ENCODE measurements at places on chromosomes 7 and 10.

DNA sequence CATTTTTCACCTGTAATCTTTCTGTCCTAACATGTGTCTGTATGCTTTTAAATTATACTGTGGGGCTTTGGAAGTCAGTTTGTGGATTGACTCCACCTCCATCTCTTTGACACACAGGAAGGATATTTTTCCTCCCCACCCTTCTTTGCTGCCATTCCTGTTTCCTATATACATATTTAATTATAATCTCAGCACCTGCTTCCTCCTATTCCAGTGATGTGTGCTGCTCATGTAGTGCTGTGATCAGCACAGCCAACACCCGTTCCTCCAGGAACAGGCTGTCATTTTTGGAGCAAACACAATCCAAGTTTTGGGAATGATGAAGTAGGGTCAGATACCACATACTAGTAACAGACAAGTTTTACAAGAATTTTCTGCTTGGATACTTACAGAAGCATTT is 135.0 kb upstream of the PRPS1L1 start:
- no peak for DNase-seq

DNA sequence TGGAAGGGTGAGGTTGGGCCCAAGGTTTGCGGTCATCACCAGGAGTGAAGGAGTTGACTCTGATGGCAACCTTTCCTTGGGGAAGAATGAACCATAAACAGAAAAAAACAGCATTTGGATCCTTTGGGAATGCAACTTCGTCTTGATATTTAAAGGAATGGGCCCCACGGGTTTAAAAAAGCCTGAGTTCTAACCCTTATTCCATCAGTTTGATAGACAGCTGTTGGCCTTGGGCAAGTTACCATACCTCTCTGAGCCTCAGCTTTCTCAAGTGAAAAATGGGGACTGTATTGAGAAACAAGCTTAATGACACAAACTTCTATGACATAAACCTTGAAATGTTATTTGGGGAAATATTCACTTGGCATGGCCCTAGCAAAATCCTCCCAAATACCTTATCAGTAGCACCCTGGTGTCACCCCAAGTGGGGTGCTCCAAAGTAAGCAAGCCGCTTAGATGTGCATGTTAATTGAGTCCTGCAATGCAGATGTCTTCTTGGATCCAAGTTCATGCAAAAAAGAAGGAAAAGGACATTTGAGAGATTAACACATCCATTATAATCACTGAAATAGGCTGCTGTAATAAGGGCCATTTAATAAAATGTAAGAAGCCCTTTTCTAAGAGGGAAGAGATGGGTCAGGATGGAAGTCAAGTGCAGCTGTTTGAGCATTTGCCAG is 13.8 kb downstream of the MXI1 start:
- no peak for DNase-seq

- no peak for DNase-seq
These were observed 21.7 kb downstream of the LMTK2 start for GRCh38 chr7:98128346-98128745.

- no peak for DNase-seq
These were observed 85.6 kb downstream of the ST8SIA6 start for GRCh38 chr10:17368708-17369272.

- no peak for DNase-seq
These were observed 343.2 kb upstream of the TMEM229A start for GRCh38 chr7:124376111-124376510.

- DNase-seq: no peak
These were observed 1271.6 kb upstream of the SORCS1 start for GRCh38 chr10:108436096-108436495.

DNA sequence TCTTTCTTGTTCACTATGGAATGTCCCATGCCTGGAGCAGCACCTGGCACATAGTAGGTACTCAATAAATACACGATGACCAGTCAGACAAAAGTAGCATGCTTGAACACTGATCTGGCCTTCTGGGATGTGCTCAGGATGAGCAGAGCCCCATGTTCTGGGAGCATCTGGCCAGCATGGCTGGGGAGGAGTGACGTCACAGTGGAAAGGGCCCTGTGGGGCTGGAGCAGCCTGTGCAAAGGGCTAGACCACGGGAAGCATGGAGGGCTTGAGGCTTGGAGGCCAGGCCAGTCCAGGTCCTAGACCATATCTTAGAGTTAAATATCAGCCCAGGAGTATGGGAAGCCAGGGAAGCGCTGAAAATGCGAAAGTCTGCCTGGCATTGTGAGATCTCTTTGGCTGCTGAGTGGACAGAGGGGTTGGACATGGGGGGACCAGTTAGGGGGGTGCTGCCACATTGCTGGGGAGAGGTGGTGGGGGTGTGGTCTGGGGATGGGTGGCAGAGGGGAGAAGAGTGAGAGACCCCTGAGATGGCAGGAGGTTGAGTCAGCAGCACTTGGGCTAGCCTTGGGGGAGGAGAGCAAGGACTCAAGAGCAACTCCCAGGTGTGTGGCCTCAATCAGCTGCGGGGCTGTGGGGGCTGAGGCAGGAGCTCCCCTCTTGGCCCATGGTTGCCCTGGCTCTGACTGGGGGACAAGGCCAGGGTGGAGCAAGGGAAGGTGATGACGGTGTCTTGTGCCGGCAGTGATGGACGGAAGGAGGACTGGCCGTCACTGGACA is 34.9 kb downstream of the ZCCHC24 start:
- DNase-seq: peak; percentile 53

GRCh38 chr7:7946486-7946885 is 22.1 kb upstream of the GLCCI1 start:
- DNase-seq: no peak

DNA sequence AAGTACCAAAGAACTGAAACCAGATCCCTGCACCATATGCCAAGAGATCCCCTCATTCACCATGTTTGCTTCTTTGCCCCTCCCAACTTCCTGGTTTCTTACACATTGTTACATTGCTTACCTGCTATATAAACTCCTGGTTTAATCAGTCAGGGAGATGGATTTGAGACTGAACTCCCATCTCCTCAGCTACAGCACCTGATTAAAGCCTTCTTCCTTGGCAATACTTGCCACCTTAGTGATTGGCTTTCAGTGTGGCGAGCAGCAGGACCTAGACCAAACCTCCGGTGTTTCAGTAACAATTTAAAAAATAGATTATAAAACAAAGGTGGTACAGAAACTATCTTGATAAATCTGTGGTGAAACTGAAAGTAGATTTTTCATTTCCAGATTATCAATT is 122.6 kb downstream of the ST7 start:
- no peak for DNase-seq

- no peak for DNase-seq
These were observed 88.9 kb downstream of the PRR15 start for GRCh38 chr7:29652556-29652955.

DNA sequence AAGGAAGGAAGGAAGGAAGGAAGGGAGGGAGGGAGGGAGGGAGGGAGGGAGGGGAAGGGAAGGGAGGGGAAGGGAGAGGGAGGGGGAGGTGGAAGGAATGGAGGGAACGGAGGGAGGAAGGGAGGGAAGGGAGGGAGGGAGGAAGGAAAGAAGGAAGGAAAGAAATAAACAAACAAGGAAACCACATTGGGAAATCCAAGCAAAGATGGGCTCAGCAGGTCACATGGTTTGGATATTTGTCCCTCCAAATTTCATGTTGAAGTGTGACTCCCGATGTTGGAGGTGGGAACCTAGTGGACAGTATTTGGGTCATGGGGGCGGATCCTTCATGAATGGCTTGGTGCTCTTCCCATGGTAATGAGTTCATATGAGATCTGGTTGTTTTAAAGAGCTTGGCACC is 454.6 kb upstream of the C7orf33 start:
- DNase-seq: no peak

DNA sequence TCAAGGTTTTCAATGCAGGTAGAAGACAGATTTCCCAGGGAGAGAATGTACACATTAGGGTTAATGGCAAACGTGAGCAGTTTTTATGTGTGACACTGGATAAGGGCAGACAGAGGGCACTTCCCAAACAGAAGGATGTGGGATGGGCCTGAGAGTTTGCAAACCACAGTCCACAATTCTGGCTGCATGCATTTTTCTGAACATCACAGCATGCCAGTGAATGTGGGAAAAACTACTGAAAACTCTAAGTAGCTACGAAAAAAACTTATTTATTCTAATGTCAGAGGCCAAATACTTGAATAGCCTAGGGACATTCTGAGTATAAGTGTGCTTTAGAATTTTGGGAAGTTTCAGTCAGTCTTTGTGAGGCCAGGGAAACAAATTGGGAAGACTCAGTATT is 145.9 kb downstream of the NRCAM start:
- DNase-seq: peak; percentile 66

GRCh38 chr10:122990278-122990677 is 10.1 kb downstream of the PSTK start:
- peak; percentile 62 for DNase-seq

GRCh38 chr10:130491693-130492050 is 355.5 kb downstream of the GLRX3 start:
- no peak for DNase-seq

DNA sequence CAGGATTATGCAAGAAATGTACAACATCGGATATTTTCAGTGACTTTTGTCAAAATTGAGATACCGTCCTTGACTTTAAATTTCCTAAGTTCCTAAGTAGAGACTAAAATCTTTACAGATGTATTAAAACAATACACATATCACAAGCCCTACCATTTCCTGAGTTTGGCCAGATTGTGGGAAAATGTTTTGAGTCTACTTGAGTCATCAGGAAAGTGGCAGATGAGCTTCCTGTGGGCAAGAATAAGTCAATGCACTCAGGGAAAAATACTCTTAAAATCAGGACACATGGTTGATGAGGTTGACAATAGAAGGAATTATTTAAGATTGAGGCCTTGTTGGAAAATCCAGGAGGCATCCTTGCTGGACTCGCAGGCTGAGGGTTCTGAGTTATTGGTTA is 162.5 kb downstream of the SNX10 start:
- DNase-seq: peak; percentile 36

DNA sequence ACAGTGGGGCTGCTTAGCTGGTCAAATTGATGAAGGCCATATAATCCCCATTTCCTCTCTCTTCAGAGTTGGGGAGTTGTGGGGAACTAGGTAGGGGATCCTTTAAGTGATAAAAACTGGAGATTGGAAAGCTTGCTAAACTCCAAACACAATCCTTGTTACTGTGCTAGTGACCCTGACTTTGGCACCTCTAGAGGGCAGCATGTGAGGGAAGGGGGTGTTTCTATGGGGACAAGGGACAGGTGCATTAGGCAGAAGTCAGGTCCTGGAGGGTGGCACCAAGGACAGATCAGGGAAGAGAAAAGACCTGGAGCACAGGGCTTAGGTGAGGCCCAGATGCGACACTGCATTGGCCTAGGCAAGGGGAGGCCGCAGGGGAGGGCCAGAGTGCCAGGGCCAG is 66.9 kb downstream of the CDHR3 start:
- DNase-seq: no peak

DNA sequence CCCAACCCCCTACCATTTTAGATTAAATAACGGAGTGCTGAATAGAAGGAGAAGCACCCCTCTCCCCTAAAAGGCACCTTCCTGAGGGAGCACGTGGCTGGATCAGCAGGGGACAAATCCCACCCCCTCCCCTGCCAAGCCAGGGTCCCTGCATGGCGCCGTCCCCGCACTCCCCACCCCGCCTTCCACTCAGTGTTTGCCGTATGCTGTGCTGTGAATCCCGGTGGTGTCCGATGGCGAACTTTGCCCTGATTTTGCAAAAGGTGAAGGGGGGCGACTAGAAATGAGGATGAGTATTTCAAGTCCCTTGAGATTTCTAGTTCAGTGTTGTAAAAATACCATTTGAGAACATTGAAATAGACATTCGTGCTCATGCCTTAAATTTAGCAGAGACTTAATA is 83.5 kb upstream of the SH2B2 start:
- peak; percentile 10 for DNase-seq

GRCh38 chr7:35753761-35754603 is 46.9 kb upstream of the SEPTIN7 start:
- DNase-seq: peak; percentile 33

DNA sequence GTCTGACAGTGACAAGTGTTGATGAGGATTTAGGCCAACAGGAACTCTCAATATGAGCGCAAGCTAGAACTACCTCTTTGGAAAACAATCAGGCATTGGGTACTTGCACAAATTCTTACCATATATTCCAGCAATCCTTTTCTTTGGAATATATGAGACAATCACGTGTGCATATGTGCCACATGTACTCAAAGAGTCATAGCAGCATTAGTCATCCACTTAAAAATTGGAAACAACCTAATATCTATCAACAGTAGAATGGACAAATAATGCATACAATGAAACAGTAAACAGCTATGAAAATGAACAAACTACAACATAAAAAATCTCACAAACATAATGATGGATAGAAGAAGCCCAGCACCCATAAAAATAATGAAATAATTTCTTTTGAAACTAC is 179.7 kb downstream of the GLI3 start:
- DNase-seq: peak; percentile 46

- DNase-seq: no peak
These were observed 655.0 kb downstream of the POM121L12 start for GRCh38 chr7:53690411-53690810.

DNA sequence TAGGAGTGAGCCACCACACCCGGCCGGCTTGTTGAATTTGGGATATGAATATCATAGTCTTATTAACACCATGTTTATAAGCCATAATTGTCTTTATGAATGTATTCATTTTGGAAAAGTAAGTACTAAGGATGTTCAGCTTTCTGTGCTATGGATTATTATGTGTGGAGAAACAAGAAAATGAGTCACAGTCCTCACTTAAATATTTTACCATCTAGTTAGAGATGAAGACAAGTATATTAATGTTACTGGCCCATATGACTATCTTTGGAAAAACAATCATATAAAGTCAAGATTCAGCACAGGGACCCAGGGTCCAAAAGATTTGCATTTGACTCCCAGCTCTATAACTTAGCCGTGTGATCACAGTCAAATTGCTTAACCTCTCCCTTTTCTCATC is 9.8 kb upstream of the TOMM7 start:
- DNase-seq: peak; percentile 48

GRCh38 chr10:107542607-107543006 is 378.1 kb upstream of the SORCS1 start:
- no peak for DNase-seq

DNA sequence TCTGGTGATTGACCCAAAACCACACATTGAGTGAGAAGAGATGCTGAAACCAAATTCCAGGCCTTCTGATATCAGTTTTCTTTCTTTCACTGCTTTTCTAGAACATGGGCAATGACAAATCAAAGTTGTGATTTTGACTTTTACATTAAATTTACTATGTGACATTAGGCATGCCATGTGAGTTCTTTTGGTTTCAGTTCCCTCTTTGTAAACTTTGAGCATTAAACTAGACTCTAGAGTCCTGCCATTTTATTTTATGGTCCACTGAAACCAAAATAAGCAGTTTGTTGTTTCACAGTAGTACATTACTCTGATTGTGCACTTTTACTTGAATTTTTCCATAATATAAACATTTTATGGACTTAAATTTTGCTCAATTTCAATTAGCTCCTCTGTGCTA is 381.1 kb upstream of the SEMA3D start:
- DNase-seq: no peak

GRCh38 chr10:69043931-69044531 is 43.9 kb upstream of the SRGN start:
- DNase-seq: no peak

DNA sequence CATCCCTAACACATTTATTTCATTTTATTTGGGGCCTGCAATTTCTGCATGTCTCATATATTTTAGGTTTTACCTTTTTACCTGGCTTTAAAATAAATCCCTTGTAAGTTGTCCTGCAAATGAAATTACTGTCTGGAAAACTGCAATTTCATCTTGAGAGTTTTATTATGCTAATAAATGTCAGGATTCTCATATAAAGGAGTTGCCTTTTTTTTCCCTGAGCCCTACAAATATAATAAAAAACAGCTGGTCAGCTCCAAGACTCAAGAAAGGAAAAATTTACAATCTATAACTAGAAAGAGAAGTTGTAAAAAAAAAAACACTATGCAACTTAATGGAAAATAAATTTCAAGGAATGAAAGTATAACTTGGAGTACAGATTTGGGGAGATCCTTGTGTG is 108.7 kb downstream of the SH2D4B start:
- no peak for DNase-seq

GRCh38 chr7:30147223-30147622 is 12.4 kb downstream of the MTURN start:
- DNase-seq: no peak

All from fibroblast of mammary gland (primary cell).